ENCODE measurements at places on chromosomes 3 and 15.

DNA sequence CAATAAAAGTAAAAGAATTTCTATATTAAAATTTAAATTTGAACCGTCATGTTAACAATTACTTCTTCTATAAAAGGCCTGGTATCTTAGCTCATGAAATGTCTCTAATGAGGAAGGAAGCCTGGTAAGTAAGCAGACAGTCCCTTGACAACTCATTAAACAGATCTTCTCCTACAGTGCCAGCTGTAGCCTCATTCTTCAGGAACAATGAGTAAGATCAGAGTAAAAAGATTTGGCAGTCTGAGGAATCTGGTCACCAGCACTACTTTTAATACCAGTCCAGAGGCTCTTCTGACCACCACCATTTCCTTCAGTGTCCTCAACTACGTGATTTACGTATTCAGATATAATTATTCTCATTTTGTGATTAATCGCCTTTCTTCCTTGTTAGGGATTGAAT, 955.0 kb upstream of the ALCAM start:
- DNase-seq = no peak

DNA sequence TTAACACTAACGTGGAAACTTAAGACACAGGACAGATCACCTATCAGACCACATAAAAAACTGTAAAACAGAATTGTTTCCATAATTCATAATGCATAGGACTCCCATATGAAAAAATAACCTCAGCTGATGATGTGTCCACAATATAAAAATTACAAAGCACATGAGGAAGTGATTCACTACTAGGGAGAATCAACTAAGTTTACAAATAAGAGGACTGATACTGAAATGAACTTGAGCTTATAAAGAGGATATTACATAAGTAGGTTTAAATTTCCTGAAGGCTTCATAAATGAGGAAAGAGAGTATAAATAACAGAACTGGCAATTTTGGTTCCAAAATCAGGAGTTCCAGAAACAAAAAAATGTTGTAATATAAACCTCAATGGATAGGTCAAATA, 111.9 kb downstream of the SAMMSON start:
- no peak for DNase-seq

GRCh38 chr15:83657549-83657948, 3.6 kb downstream of the ADAMTSL3 start:
- no peak for DNase-seq

GRCh38 chr3:127106053-127106452, 86.9 kb upstream of the PRR23E start:
- DNase-seq = no peak

- no peak for DNase-seq
Measured at GRCh38 chr3:182018361-182018760, 306.6 kb downstream of the SOX2 start.

DNA sequence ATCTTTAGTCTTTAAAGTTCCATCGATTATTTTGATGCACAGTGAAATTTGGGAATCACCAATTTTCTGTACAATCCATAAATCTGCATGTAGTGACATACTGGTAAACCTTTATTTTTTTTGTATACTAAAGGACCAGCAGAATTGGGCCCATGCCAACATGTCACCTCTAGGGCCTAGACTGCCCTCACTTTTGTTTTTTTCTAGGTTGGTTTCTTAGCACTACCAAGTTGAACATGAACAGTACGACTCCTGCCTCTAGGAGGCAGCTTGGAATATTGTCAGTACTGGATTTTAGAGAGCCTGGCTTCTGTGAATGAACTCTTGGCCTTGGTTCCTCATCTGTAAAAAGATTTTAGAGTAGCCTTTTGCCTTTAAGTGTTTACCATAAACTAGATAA, 32.3 kb downstream of the NKIRAS1 start:
- no peak for DNase-seq

- no peak for DNase-seq
Measured at GRCh38 chr3:195164573-195165264, 106.2 kb downstream of the XXYLT1 start.

DNA sequence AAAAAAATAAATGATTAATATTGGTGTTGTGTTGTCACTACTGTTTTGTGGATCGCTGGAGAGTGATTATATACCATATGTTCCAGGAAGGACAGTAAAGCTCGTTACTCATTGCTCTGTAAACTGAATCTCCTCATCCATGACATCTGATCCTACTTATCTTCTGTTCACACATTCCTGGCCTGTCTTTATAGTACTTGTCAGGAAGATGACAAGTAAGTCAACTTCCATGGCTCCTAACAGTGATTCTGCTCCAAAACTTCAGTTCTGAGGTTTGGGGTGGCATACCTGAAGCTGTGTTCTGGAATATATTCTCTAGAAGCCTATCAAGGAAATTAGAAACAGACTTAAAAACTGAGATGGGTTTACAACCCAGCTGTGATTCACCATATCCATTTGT, 288.9 kb downstream of the ZBBX start:
- DNase-seq = no peak

- no peak for DNase-seq
Measured at GRCh38 chr3:46948830-46949671, 27.5 kb downstream of the CCDC12 start.

DNA sequence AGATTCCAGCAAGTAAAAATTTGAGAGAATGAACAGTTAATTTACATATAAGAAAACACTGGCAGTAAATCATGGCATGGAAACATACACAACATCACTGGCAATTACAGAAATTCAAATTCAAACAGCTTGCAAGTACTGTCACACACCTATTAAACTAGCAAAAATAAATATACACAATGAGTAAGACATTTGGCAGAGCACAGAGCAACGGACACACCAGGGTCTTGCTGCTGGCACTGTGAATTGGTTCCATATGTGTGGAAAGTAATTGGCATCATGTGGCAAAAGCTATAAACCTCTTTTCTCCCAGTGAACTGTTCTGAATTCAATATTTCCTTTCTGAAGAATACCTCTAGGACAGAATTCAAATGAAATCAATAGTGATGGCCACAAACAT, 78.3 kb downstream of the LRRK1 start:
- no peak for DNase-seq

DNA sequence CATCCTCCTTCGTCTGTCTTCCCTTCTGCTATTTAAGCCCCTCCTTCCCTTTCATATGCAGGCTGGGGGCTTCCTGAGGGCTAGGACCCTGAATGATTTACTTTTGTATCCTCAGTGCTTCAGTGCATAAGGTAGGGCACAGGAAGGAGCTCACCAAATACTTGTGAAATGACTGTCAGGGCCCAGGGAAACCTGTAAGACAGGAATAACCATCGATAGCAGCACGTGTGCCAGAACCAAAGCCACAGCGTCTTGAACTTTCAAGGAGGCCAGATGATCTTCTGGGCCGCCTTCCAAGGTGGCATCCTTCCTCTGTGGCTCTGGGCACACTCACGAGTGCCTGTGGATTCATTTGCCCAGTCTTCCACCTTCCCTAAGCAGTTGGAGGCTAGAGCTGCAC, 3.9 kb downstream of the TMED3 start:
- DNase-seq = no peak

- DNase-seq = peak; percentile 17
Measured at GRCh38 chr3:143120716-143121240, 1.2 kb downstream of the CHST2 start.

- DNase-seq = no peak
Measured at GRCh38 chr3:36302626-36303025, 77.7 kb upstream of the STAC start.

DNA sequence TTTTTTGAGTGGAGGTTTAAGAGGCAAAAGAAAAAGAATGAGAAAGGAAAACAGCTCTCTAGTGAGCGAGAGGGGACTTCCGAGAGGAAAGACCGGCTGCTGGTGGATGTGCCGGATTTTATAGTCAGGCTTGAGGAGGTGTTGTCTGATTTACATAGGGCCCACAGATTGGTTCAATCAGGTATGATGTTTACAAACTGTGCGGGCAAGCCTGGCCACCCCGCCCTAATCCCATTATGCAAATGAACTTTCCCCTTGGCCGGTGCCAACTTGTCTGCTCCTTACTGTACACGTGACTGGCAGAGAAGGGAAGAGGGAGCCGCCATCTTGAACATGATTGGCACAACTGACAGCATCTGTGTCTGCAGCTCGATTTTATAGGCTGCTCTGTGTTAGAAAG, 44.7 kb downstream of the FAM43A start:
- DNase-seq = no peak

DNA sequence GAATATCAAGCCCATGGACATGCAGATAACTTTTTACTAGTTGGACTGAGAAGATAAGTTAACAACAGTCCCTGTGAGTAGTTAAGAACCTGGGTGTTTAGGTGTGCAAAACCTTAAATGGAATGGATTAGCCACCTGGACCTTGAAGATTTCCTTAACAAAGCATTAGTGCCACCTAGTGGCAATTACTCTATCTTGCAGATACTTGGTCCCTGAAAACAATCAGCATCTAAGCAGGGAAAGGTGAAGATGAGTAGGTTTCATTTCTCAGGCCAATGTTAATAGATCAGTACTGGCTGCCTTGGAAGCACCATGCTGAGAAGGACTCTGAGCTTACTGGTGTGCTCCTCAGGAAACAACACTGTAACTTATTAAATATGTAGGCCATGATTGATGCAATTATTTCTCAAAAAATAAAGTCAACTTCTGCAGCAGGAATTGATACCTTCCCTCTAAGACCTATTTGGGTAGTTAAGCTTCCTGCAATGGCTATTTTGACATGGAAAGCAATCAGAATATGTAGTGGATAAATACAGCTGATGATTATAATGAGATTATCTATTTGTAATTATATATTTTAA, 329.4 kb downstream of the TBC1D5 start:
- DNase-seq = no peak

DNA sequence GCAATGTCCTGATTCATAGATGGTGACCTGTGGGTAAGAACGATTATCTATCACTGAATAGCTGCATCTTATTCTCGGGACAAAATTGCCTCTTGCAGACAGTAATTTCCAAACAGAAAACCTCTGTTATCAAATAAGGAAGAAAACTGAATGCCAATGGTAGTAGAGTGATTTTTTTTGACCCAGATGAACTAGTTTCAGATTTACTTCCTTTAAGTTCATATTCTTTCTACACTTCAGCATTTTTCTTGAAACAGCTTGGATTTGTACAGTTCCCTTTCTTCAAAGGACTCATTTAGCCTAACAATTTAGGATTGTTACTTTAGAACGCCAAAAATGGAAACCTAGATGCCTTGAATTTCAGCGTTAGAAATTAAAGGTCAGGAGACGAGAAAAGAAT, 14.6 kb downstream of the ETV5 start:
- no peak for DNase-seq

DNA sequence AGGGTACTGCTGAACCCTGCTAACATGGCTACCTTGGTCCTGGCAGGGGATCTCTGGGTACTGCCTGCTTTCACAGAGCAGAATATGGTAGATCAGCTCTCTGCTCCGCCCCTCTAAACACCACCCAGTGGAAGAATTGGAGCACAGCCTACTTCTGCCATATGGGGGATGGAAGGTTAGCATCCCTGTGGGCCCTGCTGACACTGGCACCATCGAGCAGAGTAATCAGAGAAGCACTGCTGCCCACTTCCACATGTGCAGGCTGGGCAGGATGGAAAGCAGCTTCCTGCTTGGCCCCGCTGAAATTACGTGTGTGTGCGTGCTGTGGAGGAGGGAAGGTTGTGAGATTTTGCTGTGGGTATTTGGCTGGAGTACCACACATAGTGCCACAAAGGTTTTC, 24.8 kb downstream of the CCR1 start:
- no peak for DNase-seq

DNA sequence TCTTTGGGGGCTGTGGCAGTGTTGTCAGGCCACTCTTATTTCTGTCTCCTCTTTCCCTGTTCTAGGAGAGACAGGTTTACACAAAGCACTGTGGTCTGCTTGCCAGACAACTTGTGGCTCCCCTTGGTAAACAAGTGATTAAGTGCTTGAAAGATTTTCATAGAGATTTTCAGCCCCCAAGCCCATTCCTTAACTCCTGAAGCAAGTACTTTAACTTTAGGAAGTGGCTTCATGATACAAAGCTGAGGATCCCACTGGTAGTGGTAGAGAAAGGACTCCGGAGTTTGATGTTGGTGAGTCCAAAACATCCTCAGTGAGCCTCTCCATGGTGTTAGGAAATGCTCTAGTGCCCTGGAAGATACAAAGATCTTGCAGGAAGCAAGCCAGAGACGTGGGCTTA, 12.0 kb downstream of the ZBTB38 start:
- DNase-seq = no peak

DNA sequence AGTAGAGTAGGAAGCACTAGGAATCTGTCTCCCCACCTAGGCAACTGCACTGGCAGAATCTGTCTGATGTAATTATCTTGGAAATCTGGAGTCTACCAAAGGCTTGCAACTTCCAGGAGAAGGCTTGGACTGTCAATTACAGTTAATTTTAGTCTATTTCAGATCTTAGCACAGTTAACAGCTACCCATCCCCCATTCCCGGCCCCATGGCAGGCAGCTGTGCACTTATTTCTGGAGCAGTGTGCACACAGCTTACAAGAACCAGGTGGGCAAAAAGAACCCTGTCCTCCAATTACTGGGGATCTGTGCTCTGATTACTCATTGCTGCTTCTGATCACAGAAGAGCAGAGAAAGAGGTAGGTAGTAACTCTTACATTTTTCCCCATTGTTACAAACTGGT, 12.3 kb upstream of the CDAN1 start:
- no peak for DNase-seq

- DNase-seq = no peak
Measured at GRCh38 chr15:93244696-93245660, 156.0 kb upstream of the RGMA start.

DNA sequence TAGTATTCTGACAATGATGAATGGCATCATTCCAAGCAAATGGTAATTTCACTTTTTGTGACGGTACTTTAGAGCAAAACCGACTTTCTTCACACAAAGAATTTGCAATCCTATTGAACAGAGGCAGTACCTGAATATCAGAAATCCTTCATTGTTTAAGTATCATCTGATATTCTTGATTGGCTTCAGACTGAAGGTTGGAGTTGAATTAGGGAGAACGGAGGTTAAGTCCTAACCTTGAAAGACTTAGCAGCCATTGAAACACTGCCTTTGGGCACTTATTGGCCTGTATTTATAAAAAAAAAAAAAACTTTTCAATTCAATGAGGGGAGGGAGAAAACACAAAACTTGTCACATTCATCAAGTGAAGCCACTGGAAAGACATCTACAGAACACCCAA, 89.0 kb downstream of the MECOM start:
- DNase-seq = no peak

DNA sequence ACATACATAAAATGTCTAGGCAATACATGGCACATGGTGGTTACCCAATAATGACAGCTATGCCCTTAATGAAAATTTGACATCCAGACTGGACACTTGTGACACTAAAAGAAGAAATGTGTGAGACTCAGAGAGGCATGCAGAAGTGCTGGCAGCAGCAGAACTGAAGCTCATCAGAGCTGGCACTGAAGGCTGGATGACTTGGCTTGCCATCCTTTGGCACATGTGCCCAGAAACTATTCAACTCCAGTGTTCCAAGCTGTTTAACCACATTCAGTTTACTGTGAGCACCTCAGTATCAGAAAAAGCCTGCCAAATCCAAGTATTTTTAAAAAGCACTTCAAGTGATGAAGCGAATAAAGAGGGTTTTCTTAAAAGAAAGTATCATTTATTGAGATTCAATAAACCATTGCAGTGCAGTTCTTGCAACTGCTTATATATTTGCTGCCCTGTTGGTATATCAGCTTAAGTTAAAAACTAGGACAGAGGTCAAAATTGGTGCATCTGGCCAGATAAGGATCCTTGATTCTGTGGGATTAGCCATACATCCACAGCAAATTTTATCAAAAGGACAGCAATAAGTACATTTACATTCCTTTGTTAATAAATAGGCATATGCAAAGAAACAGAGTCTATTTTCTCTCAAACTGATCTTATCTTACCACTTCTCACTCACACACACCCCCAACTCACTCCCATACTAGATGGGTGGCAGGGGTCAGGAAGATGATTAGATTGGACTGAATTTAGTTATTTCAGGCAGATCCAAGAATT, 15.8 kb downstream of the IGSF11 start:
- DNase-seq = no peak

- DNase-seq = no peak
Measured at GRCh38 chr3:134312873-134313846, 61.1 kb downstream of the AMOTL2 start.
